ENCODE measurements at places on chromosomes 3 and 15.

DNA sequence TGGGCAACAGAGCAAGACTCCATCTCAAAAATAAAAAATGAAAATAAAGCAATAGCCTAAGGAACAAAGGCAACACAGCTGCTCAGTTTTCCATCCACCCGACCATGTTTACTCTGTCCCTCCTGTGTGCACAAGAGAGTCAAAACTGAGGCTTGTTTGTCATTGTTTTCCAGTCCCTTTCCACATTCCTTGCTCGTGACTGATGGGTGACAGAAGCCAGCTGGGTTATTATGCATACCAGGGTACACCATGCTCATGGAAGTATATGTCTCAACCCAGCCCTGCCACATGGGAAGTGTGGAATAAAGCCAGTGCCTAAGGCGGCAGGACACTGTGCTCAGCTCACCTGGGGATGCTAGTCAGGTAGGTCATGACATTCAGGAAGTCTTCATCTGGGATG, 49.5 kb downstream of the MCF2L2 start:
- no peak for DNase-seq

GRCh38 chr3:138351151-138351550, 2.8 kb downstream of the MRAS start:
- DNase-seq: no peak

DNA sequence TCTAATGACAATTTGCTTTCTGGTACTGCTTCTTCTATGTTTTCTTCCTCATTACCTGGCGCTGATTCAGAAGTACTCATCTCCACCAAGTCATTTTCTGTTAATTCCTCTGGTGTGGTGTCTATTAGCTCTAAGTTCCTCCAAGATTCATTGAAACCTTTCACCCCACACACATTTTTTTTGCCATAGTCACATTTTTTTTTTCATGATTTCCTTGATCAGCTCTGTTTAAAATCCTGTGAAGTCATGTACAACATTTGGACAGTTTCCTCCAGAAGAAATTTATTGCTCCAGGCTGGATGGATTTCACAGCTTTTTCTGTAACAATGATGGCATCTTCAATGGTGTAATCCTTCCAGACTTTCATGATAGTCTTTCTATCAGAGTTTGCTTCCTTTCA, 243.2 kb upstream of the VEPH1 start:
- no peak for DNase-seq

DNA sequence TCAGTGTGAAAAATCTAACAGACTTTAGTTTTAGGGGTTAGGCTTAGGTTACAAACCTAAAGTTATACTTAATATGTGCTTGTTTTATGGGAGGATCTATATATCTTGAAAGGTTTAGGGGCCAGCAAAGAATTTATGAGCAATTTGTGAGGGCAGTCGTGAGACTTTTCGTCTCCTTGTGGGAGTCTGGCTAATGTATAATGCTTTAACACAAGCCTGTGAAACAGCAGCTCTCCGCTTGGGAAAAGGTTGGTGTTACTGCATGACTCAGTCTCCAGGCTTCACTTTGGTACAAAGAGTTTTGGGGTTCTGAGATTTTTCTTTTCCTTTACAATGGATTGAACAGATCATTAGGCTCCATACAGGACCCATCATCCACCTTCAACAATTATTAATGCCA, 79.0 kb upstream of the MFGE8 start:
- no peak for DNase-seq

- DNase-seq: no peak
These were observed 119.1 kb downstream of the OPA1 start for GRCh38 chr3:193711964-193712598.

DNA sequence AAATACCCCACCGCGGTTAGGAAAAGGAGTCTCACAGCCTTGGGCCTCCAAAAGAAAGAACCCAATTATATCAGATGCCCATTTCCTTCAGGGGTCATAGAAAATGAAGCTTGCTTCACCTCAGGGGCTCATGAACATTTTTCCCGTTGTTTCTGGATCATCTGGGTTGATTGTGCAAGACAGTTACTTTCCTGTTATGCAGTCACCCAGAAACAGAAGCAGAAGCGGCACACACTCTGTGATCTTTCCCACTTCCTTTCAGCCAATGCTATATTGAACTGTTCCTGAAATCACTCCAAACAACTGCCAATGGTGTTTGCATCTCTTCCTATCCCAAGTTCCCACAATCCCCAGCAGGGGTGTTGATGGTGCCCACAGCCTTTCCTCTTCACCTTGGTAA, 295.6 kb upstream of the RASGRP1 start:
- no peak for DNase-seq

DNA sequence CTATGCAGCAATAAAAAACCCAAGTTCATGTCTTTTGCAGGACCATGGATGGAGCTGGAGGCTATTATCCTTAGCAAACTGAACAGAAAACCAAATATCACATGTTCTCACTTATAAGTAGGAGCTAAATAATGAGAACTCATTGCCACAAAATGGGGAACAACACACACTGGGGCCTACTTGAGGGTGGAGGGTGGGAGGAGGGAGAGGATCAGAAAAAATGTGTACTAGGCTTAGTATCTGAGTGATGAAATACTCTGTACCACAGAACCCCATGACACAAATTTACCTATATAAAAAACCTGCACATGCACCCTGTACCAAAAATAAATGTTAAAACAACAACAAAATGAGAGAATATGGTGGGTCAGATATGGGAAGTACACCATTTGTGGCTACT, 49.6 kb upstream of the AADACL2 start:
- DNase-seq: no peak
